ENCODE measurements at places on chromosomes 5 and 9.

GRCh38 chr5:142548739-142549275 is 137.1 kb downstream of the FGF1 start:
- no peak for DNase-seq

DNA sequence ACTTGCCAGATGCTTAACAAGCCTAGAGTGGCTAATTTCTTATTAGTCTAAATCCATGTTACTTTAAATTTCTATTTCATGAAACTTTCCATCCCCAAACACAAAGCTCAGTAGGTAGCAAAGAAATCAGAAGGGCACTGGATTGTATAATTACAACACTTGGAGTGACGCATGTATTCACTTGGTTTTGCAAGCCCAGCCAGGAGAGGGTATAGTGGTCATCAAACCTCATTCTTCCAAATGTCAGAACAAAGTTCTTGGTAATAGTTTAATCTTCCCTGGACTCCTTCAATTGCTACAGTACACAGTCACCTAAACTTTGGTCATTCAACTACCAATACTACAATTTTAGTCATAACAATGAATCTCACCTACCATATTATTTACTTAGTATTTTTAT is 112.1 kb downstream of the SEMA6A start:
- DNase-seq, result no peak

- DNase-seq, result no peak
These were observed 41.6 kb downstream of the TARS1 start for GRCh38 chr5:33482335-33482734.

DNA sequence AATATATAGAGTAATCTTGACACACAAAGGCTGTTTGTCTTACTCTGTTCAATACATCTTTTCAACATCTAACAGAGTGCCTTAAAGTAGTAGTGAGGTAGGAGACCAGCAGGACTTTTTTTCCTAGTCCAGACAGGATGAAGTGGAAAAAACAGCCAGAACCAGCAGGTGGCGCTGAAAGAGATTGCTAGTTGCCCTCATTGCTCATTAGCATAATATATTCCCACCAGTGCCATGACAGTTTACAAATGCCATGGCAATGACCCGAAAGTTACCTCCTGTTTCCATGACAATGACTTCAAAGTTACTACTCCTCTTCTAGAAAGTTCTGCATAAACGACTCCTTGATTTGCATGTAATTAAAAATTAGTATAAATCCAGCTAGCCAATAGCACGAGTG is 387.4 kb downstream of the ACTL7B start:
- no peak for DNase-seq

DNA sequence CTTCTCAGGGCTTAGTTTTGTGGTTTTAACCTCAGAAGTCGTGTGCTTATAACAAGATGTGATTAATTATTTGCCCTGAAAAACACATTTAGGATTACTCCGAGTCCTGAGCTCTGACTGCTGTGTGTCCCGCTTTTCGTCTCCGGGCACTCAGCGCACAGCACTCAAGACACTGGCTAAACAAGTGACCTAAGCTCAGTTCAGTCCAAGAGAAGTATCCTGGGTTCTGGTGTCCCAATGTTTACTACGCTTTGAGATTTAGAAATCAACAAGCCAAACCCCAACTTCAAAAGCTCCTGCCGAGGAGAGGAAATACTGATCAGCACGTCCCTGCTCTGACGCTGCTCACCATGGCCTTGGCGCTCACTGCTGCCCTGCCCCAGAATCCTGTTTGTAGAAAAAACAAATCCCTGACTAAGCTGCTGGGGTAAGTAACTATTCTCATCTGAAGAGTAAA is 53.2 kb downstream of the IPPK start:
- DNase-seq, result no peak

- DNase-seq, result no peak
These were observed 36.4 kb upstream of the GAS1 start for GRCh38 chr9:86983620-86984259.

- no peak for DNase-seq
These were observed 7.9 kb upstream of the ACSL6 start for GRCh38 chr5:132019337-132019736.

- no peak for DNase-seq
These were observed 197.6 kb downstream of the KDM4C start for GRCh38 chr9:6955251-6955921.

- DNase-seq, result no peak
These were observed 63.9 kb downstream of the KIAA1958 start for GRCh38 chr9:112550531-112550930.

GRCh38 chr9:22158271-22158670 is 149.2 kb upstream of the CDKN2B start:
- DNase-seq, result no peak

GRCh38 chr5:1709171-1709803 is 90.3 kb downstream of the MRPL36 start:
- no peak for DNase-seq

DNA sequence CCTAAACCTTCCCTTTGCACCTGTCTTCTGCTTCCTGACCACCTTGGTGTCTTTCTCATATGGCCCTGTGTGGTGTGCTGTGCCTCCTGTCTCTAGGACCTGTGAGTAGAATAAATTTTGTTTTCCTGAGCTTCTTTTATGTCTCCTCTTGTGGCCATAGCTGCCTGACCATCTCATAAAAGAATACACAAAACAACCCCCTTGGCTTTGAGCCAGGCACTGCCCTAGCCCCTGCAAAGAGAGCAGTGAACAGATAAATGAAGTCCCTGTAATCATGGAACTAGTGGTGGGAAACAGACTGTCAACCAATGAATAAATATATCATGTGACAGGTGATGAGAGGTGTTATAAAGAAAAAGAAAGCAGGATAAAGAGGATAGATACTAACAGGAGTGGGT is 485.1 kb downstream of the CSNK1G3 start:
- no peak for DNase-seq

- no peak for DNase-seq
These were observed 13.4 kb downstream of the OLFML2A start for GRCh38 chr9:124790301-124790700.

DNA sequence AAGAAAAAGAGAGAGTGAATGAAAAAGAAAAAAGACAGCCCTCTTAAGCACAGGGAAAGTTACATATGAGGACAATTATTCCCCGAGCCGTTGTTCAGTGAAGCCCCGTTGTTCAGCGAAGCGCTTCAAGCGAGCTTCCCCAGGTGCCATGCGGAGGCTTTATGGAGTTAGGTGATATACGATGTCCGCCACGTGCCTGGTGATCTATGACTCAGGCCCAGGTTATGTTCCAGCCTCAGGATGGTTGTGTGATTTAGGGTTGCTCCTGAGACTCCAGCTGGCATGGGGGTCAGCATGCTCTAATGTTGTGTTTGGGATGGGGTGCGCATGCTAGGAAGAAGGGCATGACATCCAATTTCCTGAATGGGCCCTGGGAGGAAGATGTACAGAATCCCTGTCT is 365.6 kb downstream of the CDK5RAP2 start:
- no peak for DNase-seq

DNA sequence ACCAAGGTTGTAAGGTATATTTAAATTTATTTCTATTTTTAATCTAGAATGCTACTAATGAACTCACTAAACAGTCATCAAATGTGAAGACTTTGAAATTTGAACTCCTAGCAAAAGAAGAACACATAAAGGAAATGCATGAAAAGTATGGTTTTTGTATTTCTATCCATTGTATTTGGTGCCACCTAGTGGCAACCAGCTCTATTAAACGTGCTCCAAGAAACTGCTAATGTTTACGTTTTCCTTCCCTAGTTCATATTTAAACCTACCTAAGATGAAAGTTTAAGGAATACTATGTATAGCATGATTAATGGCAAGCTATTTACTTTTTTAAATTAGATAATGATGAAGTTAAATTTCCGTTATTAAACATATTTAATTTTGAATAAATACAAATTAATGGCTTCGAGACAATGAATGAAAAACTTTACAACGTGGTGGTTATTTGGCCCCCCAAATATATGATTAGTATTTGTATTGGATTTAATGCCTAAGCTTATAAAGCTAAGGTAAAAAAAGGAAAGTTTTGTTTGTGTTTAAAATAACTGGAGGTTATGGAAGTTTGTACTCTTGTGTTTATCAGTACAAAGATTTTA is 115.9 kb upstream of the SH3GL2 start:
- DNase-seq, result no peak

DNA sequence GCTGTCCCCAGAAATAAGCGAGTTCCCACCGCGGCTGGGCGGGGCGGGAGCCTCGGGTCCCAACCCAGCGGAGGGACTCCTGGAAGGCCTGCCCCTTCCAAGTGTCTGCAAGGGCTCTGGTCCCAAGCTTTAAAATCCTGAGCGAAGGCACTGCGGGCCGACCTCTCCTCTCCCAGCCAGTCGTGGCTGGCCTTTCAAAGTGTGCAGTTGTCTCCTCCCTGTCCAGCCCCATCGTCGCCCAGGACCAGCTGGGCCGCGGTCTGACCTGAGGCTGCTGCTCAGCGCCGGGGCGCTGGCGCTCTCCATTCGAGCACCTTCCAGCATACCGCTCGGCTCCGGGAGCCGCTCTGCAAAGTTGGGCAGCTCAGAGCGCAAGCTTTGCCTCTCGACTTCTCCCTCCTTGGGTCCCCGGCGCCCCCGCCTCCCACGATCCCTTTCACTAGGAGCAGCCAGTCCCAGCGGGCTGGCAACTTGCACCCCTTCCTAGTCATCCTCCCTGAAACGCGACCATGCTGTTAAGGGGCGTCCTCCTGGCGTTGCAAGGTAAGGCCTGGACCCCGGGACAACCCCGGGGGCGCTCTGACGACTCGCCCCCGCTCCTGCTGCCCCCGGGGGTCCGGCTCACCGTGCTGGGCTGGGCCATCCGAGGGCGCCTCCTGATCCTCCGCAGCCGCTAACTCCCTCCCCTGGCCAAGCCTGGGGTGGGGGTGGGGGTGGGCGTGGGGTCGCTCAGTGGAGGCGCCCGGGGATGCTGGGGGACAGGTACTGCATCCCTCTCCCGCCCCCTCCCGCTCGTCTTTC is at the start of gene MAMDC2:
Gene MAMDC2 (plus strand): TSS at position 160 of the 801 bp plus-strand sequence. CDS start 350 bp downstream, at position 510.
- no peak for DNase-seq

- no peak for DNase-seq
These were observed 268.3 kb upstream of the WWC1 start for GRCh38 chr5:168023191-168023590.

- DNase-seq, result no peak
These were observed 2.8 kb downstream of the SLC6A3 start for GRCh38 chr5:1442222-1443145.

- DNase-seq, result no peak
These were observed 121.9 kb upstream of the GRHPR start for GRCh38 chr9:37300620-37301019.

DNA sequence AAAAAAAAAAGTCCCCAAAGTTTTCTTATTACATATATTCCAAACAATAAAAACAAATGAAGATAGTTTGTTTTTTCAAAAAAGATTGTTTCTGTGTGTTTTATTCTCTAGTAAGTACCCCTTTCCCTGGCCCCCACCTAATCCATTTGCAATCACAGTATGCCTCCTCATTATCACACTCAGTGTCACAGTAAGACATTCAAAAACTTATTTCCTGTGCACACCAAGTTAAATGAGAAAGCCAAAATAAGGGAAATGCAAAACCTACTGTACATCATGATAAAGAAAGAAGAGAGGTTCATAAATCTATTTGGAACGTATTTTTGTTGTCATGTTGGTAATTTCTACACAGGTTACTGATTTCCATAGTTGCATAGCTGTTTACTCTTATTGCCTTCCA is 62.3 kb downstream of the ST8SIA4 start:
- no peak for DNase-seq

DNA sequence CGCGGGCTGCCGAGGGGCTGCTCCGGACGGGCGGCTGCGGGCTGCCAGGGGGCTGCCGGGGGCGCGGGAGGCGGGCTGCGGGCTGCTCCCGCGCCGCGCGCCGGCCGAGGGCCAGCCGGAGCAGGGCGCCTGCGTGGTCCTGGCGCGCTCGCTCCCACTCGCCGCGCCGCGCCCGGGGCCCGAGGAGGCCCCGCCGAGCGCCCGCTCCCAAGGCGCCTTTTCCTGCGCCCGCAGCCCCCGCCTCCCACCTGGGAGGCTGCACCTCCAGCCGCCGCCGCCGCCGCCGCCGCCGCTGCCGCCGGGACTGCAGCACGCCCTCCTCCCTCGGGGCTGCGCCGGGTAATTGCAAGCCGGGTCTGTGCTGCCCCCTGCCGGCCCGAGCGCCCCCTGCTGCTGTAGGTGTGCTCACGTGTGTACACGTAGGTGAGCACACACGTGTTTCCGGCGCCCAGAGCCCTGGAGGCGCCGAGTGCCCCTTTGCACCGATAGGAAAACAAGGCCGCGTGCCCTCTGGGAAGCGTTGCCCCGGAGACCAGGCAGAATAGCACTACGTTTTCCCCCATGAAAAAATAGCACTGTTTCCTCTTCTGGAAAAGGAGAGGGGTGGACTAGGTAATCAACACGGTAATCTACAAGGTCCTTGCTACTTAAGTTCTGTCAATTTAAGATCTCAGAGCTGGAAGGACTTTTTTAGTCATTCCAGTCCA is at the start of gene EPB41L4B:
Gene EPB41L4B (minus strand): TSS at position 318 of the 707 bp plus-strand sequence. CDS start 613 bp downstream, outside the sequence.
- DNase-seq, result peak; percentile 57

DNA sequence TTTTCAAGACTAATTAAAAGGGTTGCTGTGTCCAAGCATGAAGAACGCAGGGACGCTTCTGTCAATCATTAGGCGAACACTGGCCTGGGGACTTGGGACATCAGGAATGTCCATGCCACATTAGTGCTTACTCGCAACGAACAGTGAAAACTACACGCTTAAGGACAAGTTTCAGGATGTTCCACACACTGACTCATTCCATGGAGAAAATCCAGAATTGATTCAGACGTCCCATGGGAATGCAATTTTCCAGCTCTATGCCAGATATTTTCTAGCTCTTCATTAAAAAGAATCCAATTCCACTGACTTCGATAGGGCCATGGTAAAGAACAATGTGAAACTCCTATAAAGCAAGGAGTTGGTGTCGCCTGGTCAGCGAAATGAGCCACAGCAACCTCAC is 98.2 kb downstream of the CAMSAP1 start:
- DNase-seq, result no peak

DNA sequence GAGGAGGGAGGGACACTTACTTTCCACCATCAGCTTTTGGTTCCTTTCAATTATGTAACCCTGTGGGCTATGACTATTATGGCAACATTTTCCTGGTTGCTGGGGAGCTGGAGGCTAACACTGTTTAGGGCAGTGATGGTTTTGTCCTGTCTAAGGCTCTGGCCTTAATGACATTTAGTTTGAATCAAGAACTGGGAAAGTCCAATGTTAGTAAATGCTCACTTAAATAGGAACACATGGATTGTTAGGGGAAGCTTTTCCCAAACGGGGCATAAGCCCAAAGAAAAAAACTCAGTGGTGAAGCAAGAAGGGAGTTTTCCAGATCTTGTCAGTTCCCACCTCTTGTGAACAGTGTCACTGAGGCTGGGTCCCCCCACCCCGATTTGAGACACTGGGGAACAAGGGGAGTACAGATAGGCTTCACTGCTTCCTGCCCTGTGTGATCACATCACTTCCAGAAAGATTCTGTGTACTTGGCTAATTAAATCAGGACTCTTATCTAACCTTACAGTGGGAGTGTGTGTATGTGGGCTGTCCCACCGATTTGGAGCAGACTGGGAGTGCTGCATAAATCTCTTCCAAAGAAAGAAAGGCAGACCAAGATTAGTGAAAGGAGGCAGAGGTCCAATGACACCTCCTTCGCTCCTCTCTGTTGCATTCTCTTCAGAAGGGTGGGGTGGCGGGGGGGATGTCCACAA is 206.4 kb downstream of the PTTG1 start:
- DNase-seq, result no peak

GRCh38 chr5:124393584-124394379 is 352.7 kb downstream of the ZNF608 start:
- DNase-seq, result no peak

GRCh38 chr9:29439961-29440360 is 1866.7 kb upstream of the C9orf72 start:
- DNase-seq, result no peak
